ENCODE measurements at places on chromosomes 7 and 10. TPM values are rescaled to one million over a fixed set of nuclear protein-coding genes. Genes with fewer than 3 reads are reported as not detected.

DNA sequence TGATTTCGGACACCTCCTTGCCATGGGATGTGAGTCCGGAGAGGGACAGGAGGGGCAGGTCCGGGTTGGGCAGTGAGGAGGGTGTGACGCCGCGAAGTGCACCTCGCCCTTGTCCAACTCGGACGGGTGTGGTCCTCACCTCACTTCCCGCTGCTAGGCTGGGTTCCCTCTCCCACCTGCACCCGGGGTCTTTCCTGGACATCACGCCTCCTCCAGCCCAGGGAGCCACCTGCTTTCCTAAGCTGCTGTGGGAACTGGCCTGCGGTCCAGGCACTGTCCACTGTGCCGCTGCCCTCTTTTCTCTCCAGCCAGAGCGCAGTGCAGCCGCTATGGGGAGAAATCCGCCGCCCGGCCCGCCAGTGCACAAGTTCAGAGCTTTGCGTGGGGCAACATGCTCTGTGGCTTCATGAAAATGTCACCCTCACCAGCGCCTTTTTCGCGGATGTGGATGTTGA lies 45.0 kb upstream of the ZNF716 start:
- DNase-seq: no peak

DNA sequence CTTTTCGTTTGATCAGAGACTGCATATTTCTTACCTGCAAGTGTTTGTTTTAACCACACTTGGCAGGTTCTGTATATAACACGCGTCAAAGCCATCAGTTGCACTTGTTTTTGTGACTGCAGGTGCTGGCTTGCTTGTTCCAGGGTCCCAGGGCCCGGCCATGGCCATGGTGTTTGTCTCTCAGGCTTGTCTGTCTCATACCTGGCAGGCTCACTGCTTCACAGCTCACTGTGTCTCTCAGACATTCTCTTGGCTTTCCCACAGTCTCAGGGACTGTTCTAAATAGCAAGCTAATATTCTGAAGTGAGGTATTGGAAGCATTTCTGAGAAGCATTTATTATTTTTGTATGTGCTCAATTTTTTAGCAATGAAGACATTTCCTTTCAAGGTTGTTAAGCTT lies 46.9 kb downstream of the GPR141 start:
- DNase-seq: no peak

Gene MKI67
- 6.4 TPM for total RNA-seq

DNA sequence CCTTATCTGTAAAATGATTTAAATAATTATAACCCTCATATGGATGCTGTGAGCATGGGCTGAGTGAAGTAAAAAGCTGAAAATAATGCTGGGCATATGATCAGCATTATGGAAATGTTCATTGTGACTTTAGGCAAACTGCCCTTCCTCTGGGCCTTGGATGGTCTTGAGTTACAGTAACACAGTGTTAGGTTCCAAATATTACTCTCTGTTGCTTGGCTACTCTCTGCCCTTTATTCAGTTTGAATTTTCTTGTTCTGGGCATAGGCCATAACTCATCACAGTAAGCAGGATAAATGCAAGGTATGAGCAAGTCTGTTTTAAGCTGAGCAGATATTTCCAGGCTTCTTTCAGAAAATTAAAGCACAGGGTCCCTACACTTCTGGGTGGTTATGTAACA lies 868.0 kb downstream of the KCNMA1 start:
- DNase-seq: no peak

GRCh38 chr7:4822677-4823076 lies 39.2 kb downstream of the PAPOLB start:
- DNase-seq: no peak

- DNase-seq: no peak
Measured at GRCh38 chr7:100896732-100897608, 1.3 kb upstream of the ACHE start.

Data from breast epithelium (tissue), 4 donors.